ENCODE measurements at places on chromosomes 4 and X. TPM values are rescaled to one million over a fixed set of nuclear protein-coding genes. Genes with fewer than 3 reads are reported as not detected.

Gene P2RY8
- 119 TPM for polyA plus RNA-seq

Gene CT55
- polyA plus RNA-seq, result not detected

DNA sequence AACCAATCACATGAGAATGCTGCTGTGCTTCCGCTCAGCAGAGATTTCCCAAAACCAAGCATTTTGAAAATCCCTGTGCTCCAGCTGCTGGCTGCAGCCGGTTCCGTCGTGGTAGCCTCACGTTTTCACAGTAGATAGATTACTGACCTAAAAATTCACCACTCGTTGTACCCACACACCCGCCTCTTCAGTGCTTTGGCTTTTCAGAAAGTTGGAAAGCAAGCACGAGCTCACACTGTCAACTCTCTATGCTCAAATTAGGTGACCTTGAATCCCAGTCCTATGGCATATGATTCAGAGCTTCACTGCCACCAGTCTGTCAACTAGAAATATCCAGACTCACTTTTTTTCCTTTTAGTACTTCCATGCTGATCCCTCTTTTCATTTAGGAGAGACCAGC is 168.9 kb downstream of the DCTD start:
- DNase-seq, result no peak

- no peak for DNase-seq
Measured at GRCh38 chr4:61485056-61485455, 284.9 kb downstream of the ADGRL3 start.

GRCh38 chr4:189404271-189404670 is 536.4 kb upstream of the FRG1 start:
- no peak for DNase-seq

- no peak for DNase-seq
Measured at GRCh38 chrX:70117738-70118137, 15.5 kb upstream of the IGBP1 start.

GRCh38 chrX:132181364-132181763 is 37.9 kb downstream of the RAP2C start:
- DNase-seq, result no peak

DNA sequence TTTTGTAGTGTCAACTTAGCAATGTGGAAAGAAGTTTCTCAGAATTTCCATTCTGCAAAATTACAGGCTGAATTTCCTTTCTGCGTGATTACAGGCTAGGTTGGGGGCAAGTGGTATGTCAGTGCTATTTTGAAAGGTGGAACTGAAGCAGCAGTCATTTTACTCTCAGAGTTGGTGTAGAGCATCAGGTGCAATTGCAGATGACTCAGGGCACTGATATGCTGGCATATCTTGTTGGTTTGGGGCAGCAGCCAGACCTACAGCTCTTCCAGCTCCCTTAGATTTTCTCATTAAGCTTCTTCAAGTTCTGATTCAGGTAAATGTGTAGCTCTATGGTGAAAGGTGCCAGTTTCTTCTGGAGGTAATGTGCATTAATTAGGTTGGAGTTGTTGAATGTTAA is 930.7 kb upstream of the PCDH10 start:
- DNase-seq, result no peak

GRCh38 chr4:28760003-28760402 is 1899.4 kb downstream of the STIM2 start:
- no peak for DNase-seq

DNA sequence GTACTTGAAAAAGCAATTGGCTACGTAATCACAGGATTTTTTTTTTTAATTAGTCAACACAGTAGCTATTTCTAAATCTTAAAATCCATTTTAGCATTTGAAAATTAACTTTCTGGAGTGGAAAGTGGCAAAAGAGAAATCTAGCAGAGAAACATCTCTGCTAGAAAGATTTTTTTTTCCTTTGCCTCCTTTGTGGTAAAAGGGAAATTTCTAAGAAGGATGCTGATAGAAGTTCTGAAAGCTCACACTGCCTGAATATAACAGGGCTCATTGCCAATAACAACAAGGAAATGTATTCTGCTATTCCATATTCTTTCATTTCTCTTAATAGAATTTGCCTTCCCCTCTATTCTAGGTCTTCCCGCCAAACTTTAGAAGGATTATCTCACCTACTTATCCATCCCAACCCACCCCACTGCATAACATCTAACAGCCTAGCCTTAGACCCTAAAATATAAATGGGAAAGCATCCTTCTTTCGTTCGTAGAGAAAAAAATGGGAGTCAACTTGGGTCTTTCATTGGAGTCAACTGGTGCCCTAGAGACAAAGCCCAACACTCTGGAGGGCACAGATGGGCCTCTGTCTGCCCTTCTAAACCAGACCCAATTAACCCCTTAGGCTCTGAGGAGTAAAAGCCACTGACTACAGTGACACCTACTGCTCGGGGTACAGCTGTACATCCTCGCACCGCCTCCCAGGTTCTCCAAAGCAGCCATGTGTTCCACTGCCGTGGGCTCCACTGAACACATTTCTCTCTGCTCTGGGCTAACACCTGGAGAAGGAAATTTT is 103.9 kb downstream of the MAML3 start:
- no peak for DNase-seq

- DNase-seq, result no peak
Measured at GRCh38 chr4:55002431-55002830, 123.0 kb downstream of the KDR start.

Measured in immature natural killer cell (primary cell).